ENCODE measurements at places on chromosomes 11 and 22.
A peak's percentile ranks its signal among the peaks of the same experiment; 100 is the strongest.

GRCh38 chr11:83823461-83824025, 537.4 kb upstream of the CCDC90B start:
- no peak for DNase-seq

GRCh38 chr11:2975594-2975993, 16.5 kb downstream of the NAP1L4 start:
- no peak for DNase-seq

DNA sequence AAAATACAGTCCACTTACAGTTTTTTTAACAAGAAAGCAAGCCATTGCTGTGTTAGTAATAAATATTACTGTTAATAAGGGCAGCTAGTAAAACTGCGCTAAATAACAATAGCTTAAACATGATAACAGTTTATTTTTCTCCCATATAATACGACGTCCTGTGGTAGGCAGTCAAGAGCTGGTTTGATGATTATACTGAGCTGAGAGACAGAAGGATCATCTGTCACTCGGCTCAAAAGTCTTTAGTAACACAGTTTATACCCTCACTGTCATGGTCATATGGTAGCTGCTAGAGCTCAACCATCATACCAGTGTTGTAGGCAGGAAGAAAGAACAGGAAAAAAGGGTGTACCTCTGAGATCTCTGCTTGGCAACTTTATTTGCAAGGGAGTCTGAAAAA, 29.1 kb upstream of the ANGPTL5 start:
- DNase-seq: no peak

DNA sequence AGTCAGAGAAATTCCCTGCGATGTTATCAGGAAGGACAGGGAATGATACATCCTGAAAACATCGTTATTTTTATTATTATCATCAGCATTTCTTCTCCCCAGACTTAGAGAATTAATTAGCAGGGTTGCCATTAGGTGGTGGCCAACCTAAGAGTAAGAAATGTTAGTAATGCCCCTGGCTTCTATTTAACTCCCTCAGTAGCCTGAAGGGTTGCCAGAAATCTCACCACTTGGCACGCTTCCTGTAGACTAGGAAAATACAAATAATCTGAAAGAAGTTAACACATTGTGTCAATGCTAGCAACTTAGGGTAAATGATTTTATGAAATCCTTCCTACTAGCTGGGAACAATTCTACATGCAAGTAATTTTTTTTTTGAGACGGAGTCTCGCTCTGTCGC, 45.5 kb downstream of the ENDOD1 start:
- no peak for DNase-seq

GRCh38 chr11:67290801-67291200, 1.7 kb downstream of the ANKRD13D start:
- no peak for DNase-seq

DNA sequence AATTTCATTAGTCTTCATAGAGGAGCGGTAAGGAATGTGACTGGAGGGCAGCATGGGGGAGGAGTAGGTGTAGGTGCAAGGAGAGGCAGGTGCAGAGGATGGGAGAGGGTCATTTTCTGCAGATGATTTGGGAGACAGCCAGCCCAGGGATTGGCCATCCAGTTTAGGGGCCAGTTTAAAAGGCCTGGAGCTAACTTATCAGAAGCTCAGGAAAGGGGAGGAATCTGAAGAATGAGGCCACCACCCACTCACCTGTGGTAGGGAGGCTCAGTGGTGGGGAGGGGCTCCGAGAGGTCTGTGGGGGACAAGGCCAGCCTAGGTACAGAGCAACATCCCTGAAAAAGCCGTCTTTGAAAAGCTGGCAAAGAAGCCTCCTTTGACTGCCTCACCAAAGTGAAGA, 110.8 kb upstream of the TMEM45B start:
- DNase-seq: no peak

- DNase-seq: no peak
Observed at GRCh38 chr11:73746701-73747100, 14.2 kb downstream of the RAB6A start.

GRCh38 chr11:77074626-77075221, 8.0 kb downstream of the CAPN5 start:
- DNase-seq: no peak

DNA sequence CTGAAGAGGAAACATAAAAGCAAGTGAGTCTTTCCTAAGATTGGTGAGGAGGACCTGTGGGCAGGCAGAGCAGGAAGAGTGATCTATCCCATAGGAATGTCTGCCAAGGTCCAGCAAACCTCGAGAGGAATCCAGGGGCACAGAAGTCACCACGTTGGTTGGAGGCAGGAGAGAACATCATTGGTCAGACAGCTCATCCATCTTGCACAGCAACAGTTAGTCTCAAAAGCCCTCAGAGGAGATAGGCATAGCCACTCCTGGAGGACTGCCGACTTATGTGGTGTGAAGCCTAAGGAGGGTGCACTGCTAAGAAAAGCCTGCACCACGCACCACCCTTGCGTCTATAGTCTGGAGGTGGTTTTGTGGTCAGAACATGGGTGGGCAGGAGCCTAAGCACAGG, 109.1 kb downstream of the RASSF10 start:
- no peak for DNase-seq

GRCh38 chr11:129721685-129722084, 94.0 kb upstream of the TMEM45B start:
- no peak for DNase-seq

GRCh38 chr22:50699001-50699755, 26.6 kb downstream of the SHANK3 start:
- DNase-seq: no peak

DNA sequence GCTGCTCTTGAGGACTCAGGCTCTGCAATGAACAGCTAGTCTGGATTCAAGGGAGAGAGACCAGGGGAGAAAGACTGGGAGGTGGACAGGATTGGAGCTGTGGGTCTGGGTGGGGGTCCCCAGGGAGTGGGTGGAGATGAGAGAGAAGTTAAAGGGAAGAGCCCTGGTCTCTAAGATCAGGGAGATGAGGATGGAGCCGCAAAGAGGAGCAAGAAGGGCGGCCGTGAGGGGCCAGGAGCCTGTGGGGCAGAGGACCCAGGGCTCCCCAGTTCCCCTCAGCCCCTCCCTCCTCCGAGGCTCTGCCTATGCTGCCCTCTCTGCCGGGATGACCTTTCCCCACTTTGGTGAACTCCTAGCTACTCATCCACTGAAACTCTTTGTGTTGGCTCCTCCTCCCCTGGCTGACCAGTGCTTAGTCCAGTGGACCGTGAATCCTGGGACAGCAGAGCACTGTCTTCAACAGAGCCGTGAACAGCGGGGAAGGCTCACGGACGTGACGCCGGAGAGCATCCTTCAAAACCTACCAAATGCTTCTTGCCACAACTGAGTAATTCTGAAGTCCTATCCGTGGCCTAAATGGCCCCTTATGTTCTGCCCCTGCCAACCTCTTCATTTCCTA, 16.4 kb upstream of the RFPL3 start:
- no peak for DNase-seq

- peak; percentile 23 for DNase-seq
Observed at GRCh38 chr11:35404388-35404775, 15.0 kb downstream of the SLC1A2 start.
